Smooth muscle cell of bladder (primary cell): ENCODE measurements at places on chromosomes 5 and 9. TPM values are rescaled to one million over a fixed set of nuclear protein-coding genes. Genes with fewer than 3 reads are reported as not detected.

Gene SPARC
- 1,301 and 3,185 TPM in 2 replicates for total RNA-seq

Gene BNC2
- total RNA-seq, result 27.5 and 27.6 TPM in 2 replicates

Gene ZNF883
- 1.2 and 1.8 TPM in 2 replicates for total RNA-seq

Gene GNAQ
- 22.3 and 30.0 TPM in 2 replicates for total RNA-seq

Gene ADAMTS16
- 0.14 and 0.18 TPM in 2 replicates for total RNA-seq

Gene XRCC4
- total RNA-seq, result 6.3 and 6.6 TPM in 2 replicates

Gene TSLP
- 3.4 and 3.8 TPM in 2 replicates for total RNA-seq

Gene FGF1
- total RNA-seq, result 0.92 and 1.1 TPM in 2 replicates

Gene DND1
- total RNA-seq, result 0.14 TPM in 1 of 2 replicates, not detected in the other

Gene RNF130
- total RNA-seq, result 16.9 and 24.9 TPM in 2 replicates

Gene SLC6A19
- not detected in 2 replicates for total RNA-seq

Gene ARHGEF39
- total RNA-seq, result 0.09 and 0.28 TPM in 2 replicates

Gene BASP1
- total RNA-seq, result 241 and 276 TPM in 2 replicates

Gene HSD17B4
- total RNA-seq, result 230 and 234 TPM in 2 replicates

Gene OR13C2
- not detected in 2 replicates for total RNA-seq

Gene NIPAL4
- total RNA-seq, result 0.14 TPM in 1 of 2 replicates, not detected in the other

Gene SETX
- 54.3 and 67.9 TPM in 2 replicates for total RNA-seq

Gene GNE
- 21.3 and 22.6 TPM in 2 replicates for total RNA-seq

Gene CBY3
- total RNA-seq, result not detected in 2 replicates

Gene C5orf46
- total RNA-seq, result 0.46 TPM in 1 of 2 replicates, not detected in the other

Gene MEIKIN
- total RNA-seq, result not detected in 2 replicates

Gene ATG10
- 7.3 and 10.8 TPM in 2 replicates for total RNA-seq

Gene NFX1
- 22.0 and 23.3 TPM in 2 replicates for total RNA-seq

Gene LYSMD3
- 14.7 and 15.1 TPM in 2 replicates for total RNA-seq

Gene C5
- total RNA-seq, result 4.5 and 4.8 TPM in 2 replicates

Gene LRRC19
- not detected in 2 replicates for total RNA-seq

Gene ZNF354C
- total RNA-seq, result 6.7 and 7.7 TPM in 2 replicates

Gene C9orf153
- 0.18 and 0.43 TPM in 2 replicates for total RNA-seq

Gene UCK1
- 15.5 and 16.0 TPM in 2 replicates for total RNA-seq

Gene LAMC3
- total RNA-seq, result 0.09 and 0.28 TPM in 2 replicates

Gene ACTBL2
- 1.1 and 3.0 TPM in 2 replicates for total RNA-seq

Gene ITGA2
- 16.4 and 17.5 TPM in 2 replicates for total RNA-seq

Gene NKD2
- 12.0 and 25.7 TPM in 2 replicates for total RNA-seq

Gene SLIT3
- 4.6 and 18.5 TPM in 2 replicates for total RNA-seq

Gene HSPA4
- 95.9 and 114 TPM in 2 replicates for total RNA-seq

Gene IL5
- total RNA-seq, result not detected in 2 replicates

Gene HTR4
- total RNA-seq, result not detected in 2 replicates

Gene ANGPTL2
- 125 and 167 TPM in 2 replicates for total RNA-seq

Gene RNF183
- not detected in 2 replicates for total RNA-seq
